ENCODE measurements at places on chromosomes 2 and 18.

GRCh38 chr2:67256892-67257291 is 140.2 kb upstream of the ETAA1 start:
- DNase-seq: no peak

- no peak for DNase-seq
Observed at GRCh38 chr2:71834796-71835195, 312.9 kb downstream of the CYP26B1 start.

DNA sequence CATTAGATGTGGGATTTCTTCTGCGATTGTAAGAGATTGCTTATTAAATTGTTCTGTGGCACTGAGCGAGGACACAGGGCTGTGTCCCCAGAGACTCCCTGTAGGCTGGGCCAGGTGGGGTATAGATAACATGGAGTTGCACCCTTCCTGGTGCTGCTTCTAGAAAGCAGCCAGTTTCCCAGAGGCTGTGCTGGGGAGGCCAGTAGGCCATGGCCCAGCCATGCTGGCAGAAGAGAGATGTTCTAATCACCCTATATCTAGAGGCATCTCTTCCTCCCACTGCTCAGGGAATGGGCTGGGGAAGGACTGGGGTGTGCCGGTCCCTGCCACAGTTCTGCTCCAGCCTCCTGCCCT is 66.9 kb downstream of the HS1BP3 start:
- DNase-seq: no peak

DNA sequence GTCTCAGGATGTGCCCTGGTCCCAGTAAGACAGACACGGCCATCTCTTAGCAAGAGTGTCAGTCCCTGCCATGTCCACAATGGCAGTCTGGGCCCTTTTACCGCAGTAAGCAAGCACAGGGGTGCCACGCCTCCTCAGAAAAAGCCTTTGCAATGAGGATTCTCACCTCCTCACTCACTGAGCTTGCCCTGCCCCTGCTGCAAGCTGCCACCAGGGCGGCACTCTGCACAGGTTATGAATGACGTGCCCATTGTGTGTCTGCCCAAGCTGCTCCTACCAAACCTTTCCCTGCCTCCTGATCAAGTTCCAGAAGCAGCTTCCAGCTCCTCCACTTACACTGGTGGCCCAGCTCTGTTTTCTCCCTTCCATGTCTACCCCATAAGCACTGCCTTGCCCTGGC is 23.3 kb downstream of the ERCC3 start:
- DNase-seq: no peak

- DNase-seq: no peak
Observed at GRCh38 chr2:237967463-237967951, 693 bp downstream of the UBE2F start.

DNA sequence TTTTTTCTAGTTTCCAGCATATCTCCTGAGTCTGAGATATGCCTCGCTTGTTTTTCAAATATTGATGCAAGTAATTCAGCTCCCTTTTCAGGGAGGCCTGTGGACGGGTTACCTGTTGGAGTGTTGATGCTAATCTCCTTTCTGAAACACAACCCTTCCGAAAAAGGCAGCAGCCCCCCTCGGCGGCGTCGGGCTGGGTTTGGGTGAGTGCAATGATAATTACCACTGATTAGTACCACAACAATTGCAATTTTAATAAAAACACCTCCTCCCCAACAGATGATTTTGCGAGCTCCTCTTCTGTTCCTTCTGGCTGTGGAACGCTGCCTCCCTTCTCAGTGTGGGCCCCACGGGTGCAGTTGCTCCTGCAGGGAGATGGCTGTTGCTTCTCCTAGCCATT is 66.3 kb downstream of the PTGR3 start:
- DNase-seq: no peak

- DNase-seq: no peak
Observed at GRCh38 chr18:59150236-59150635, 10.6 kb downstream of the SEC11C start.

DNA sequence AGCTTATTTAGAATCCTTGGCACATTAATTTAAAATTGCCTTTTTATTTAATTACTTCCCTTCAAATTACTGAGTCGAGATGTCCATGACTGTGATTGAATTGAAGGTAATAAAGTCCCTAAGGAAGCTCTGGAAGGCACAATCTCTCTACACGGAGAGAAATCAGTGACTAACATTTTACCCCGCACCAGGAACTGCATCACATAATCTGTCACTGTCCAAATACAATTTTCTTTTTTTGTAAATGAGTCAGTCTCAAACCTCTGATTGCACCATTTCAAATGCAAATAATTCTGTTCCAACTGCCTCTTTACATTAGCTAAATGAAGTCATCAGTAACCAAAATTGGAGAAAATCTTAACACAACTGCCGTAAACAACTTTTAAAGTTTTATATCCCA is 311.9 kb downstream of the CCDC178 start:
- no peak for DNase-seq

- DNase-seq: no peak
Observed at GRCh38 chr2:238669046-238669445, 178.8 kb upstream of the TWIST2 start.

DNA sequence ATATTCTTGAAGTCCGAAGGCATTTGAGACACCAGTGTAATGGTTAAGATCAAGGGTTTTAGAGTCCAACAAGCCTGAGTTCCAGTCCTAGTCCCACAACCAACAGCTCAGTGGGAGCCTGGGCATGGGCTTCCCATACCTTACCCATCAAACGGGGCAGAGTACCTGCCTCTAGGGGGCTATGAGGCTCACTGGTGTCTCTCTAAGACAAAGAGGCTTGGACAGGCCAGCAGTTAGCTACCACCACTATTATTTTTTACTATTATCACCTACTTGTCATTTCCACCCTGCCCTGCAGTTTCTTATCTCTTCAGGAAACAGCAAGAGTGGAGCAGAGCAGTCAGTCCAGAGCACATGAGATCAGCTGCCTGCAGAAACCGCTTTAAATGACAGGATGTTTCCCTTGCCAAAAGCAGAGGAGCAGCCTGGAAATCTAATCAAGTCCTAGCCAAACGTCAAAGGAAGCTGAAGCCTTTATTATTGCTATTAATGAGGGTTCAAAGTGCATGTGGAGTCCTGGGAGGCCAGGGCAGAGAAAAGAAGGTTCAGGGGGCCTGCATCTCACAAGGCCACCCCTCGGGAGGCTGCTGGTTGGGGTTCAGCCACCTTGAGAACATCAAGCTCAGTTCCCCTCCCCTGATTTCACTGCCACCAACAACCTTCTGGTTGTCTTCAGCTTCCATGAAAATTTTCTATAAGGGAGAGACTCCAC is 66.6 kb downstream of the STPG4 start:
- DNase-seq: no peak

- no peak for DNase-seq
Observed at GRCh38 chr18:74397572-74397971, 59.5 kb downstream of the DIPK1C start.

DNA sequence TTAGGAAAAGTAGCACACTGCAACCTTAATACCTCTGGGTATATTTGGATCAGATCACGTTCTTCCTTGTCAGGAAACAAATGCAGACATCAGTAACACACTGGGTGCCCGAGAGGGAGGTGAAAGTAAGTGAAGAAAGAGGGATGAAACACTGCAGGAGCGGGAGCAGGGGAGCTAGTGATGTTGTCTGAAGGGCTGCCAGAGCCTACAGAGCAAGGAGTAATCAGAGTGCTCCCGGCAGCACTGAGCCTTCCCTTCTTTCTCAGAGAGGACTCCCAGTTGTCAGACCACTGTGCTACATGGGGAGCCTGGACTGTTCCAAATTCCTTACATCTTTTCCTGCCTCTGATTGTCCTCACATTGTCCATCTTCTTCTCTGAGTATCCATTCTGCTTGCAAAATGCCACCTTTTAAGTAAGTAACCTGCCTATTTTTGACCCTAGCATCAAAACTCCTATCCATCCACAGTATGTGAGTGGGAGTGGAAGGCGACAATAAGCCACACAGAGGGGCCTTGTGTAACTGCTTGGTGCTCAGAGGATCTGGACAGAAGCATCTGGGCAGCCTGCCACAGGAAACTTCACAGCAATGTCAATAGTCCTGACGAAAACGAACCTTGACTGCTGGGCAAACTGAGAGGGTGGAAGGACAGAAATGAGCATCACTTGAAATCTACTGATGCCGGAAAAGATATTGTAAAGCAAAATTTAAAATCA is 10.8 kb upstream of the NAB1 start:
- no peak for DNase-seq

DNA sequence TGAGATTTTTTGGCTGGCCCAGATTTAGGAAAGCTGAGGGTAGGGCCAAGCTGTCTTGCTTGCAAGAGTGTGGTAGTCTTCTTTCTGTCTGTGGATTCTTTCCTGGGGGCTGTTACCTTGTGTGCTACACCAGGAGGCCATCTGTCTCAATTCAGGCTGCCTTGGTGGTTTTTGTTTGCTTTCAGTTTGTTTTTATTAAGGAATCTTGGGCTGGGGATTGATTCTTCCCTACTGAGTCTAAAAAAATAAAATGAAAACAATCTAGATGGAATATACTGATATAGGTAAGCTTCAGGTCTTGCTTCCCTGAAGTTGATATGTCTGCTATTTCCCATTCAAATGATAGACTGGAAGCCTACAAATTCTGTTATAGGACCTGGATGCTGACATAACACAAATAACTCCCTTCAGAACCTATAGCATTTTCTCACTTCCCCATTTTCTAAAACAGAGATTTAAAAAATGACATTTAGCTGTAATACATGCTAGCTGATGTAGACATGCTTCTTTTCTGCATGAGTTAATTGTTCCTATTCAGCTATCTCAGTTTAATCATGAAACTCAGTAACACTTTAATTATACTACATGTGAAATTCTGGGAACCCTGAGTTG is 5.3 kb downstream of the LHCGR start:
- no peak for DNase-seq

DNA sequence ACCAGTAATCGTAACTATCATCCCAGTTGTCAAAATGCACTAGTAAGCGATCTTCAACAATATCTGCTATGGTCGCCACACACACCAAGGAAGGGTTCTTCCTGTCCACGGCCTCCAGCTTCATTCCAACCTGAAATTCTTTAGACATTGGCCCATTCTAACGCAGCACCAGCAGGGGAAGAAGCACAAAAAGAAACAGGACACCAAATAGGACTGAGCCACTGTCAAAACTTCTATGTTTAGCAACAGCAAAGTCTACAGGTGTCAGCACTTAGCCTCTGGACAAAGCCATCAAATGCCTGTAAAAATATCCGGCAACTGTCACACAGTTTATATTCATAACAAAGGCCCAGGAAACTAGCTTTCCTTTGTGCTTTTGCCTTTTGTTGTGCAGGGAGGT is 175.0 kb downstream of the L3MBTL4 start:
- DNase-seq: no peak

DNA sequence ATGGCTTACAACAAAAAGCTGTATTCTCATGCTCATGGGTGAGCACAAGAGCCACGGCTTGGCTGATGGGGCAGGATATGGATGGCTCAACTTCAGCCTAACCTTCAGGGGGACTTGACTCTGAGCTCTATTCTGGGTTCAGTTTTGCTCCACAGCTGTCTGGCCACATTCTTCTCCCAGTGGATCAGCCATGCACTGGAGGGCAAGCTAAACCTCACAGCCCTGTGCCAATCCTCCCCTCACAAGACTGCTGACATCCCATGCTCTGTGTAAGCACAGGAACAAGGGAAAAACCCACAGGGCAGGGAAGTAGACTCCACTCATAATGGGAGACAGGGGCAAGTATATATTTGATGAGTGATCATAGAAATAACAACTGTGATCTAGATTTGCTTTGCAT is 35.6 kb downstream of the COPS8 start:
- no peak for DNase-seq

DNA sequence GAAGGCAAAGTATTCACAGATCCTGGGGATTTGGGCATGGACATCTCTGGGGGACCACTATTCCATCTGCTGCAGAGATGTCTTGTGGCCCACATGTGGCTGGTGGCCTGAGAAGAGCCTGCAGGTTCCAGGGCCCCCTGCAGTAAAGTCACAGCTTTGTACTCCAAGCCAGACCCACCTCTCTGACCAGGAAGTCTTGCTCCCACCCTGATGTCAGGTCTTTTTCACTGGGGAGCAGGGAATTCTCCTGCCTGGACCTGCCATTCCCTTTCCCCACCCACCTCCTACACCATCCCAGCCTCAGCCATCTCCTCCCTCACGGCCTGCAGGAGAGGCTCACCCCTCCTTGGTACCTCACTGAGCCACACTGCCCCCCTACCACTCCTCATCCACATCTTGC is 211.8 kb downstream of the SMAD2 start:
- DNase-seq: no peak

DNA sequence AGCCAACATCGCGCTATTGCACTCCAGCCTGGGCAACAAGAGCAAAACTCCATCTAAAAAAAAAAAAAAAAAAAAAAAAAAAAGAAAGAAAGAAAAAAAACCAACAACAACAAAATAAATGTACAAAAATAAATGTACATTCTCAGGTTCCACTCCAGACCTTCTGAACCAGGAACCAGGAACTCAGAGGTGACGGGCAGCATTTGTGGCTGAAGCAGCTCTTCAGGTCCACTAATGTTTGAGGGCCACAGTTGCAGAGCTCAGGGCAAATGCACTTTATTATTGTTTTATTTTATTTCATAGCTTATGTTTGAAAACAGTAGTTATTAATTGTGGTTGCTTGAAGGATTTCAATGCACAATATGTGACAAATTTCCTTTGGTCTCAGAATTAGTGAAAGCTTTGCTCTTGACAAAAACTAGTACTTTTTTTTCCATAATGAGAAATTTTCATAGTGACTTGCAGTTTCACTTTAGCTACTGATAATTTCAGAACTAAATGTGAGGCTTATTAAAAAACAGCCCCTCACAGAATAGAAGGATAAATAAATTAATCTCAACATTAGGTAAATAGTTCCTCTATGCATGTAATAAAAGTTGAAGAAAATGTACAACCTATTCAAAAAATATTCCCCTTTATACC is 378.4 kb upstream of the SPHKAP start:
- DNase-seq: no peak

DNA sequence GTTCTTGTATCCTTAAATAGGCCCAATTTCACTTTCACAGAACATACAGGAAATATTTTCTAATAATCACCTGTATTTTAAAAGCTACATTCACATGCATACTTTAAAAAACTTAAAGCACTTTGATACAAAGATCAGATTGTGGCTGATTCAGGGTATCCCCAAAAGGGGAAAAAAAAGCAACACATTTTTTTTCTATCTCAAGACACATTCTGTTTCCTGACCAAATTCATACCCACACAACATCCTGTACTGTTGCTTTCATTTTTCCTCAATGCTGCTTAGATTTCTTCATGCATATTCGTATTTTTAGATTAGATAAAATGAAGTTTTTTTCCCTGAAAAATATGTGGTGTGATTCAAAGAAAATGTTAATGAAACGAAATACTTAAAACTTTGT is 122.5 kb downstream of the TMEFF2 start:
- no peak for DNase-seq

GRCh38 chr18:7157760-7158159 is 40.2 kb upstream of the LAMA1 start:
- DNase-seq: no peak

GRCh38 chr18:59660786-59661743 is 36.2 kb downstream of the CCBE1 start:
- DNase-seq: no peak

GRCh38 chr2:189109921-189110397 is 69.6 kb downstream of the COL5A2 start:
- DNase-seq: no peak

All from activated T-helper 1 cell treated with Interleukin-2 at 50 U/mL for 16 hours (primary cell).